ENCODE measurements at places on chromosomes 2 and 18.

DNA sequence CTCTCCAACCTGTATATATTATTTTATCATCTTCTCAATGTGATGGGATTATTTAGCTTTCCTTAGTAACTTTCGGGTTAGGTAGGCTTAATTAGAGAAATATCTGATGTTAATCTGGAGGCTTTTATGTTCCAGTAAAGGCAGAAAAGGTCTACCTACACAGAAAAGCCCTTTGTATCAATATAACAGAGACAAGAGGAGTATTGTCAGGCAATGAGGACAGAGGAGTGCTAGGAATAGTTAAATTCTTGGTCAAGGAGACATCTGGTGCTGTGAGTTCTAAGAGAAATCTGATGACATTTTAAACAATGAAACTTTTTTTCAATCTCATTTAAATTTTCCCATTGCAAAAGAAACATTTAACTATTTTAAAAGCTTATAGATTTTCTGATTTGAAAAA is 36.1 kb downstream of the DPP4 start:
- no peak for DNase-seq

DNA sequence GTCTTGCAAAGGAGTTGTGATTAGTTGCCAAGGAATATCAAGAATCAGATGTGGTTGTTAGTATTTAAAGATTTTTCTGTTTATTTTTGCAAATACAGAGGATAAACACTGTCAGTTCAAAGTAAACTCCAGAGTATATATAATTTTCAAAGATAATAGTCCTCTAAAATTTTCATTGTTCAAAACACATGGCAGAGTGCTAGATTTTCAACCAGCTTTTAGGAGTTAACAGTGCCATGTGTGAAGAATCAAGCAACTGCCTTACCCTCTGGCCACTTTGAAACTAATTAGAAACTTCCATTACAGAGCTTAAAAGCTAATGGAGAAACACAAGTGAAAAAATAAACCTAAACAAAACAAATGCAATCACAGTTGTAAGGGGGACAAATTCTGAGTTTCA is 1605.6 kb upstream of the ZEB2 start:
- no peak for DNase-seq

- no peak for DNase-seq
Measured at GRCh38 chr2:219173176-219173575, 3.3 kb upstream of the SLC23A3 start.

DNA sequence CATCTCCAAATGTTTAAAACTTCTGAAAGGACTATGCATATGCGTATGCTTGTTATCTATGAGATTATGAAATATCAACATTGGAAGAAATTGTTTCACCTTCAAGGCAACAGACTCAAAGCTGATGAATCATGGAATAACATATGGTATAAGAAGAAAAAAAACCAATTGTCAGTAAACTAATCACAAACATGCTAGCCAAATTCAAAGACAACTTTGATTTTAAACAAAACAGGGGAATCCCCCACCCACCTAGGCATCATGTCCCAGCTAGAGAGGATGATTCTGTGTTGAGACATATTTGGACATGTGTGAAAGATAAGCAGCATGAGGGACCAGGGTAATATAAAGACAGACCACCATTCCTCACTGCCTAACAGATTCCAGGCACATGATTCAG is 147.7 kb downstream of the WDPCP start:
- DNase-seq = no peak

DNA sequence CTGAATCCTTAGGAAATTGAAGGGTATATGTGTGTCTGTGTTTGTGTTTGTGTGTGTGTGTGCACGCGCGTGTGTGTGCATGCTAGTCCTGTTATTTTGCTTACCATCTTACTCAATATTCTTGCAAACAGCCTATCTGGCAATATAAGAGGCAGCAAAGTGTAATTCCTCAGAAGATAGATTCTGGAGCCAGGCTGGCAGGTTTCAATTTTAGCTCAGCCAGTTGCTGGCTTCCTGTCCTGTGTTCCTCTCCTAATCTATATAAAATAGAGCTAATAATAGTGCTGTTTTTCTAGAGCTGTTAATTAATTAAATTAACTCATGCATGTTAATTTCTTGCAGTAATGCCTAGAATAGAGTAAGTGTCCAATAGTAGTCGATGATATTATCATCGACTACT is 256.2 kb downstream of the PIK3C3 start:
- DNase-seq = no peak

- no peak for DNase-seq
Measured at GRCh38 chr2:240197462-240198139, 57.1 kb upstream of the OTOS start.

DNA sequence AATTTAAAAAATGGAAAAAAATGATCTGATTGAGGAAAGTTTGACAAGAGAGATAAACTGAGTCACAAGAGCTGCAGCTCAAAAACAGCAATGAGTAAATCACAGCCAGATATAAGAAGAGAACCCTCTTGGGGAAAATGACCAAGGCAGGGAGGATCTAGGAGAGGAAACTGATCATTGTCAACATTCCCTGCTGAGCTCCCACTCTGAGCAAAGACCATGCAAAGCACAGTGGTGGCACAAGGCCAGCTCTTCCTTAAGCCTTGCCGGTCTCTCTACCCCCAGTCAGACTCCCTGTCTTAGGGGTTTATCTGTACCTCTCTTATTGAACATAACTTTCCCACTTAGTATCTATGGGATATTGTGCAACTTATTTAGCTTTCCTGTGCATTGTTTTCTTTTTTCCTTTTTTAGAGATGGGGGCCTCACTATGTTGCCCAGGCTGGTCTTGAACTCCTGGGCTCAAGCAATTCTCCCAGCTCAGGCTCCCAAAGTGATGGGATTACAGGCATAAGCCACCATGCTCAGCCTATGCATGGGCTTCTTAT is 54.0 kb upstream of the PPP1CB start:
- DNase-seq = no peak

DNA sequence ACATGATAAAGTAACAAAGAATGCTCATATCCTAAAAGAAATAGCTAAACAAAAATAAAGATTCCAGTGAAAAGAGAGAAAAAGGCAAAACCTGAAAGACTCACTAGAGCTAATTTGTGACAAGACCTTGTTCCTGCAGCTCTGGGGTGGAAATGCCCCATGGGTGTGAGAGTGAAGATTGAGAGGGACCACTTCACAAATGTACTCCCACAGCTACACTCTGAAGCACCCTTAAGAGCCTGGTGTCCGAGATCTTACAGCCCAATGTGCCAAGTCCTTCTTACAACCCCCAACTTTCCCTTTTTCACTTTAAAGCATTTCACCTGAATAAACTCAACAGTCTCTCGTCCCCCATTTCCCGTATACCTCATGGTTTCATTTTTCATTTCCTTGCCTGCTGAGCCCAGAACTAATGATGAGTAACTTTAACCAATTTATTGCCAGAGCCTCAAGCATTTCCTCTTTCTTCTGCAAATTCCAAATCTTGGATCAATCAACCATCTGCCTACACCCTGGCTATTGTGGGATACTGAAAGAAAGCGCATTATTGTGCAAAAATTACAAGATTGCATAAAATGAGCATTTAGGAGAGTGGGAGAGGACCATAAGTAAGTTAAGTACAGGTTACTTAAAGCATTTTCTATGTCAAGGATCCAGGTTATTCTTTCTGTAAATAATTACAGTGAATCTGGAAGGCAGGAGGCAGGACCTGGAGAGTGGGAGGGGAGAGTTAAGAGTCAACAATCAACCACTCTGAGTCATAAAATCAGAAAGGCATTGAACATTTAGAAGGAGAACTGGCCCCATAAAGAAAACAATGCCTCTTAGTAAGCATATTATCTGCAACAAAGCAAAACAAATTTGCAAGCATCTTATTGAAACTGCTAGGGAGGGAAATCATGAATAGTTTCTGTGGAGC is 804.4 kb upstream of the CELF4 start:
- DNase-seq = no peak

DNA sequence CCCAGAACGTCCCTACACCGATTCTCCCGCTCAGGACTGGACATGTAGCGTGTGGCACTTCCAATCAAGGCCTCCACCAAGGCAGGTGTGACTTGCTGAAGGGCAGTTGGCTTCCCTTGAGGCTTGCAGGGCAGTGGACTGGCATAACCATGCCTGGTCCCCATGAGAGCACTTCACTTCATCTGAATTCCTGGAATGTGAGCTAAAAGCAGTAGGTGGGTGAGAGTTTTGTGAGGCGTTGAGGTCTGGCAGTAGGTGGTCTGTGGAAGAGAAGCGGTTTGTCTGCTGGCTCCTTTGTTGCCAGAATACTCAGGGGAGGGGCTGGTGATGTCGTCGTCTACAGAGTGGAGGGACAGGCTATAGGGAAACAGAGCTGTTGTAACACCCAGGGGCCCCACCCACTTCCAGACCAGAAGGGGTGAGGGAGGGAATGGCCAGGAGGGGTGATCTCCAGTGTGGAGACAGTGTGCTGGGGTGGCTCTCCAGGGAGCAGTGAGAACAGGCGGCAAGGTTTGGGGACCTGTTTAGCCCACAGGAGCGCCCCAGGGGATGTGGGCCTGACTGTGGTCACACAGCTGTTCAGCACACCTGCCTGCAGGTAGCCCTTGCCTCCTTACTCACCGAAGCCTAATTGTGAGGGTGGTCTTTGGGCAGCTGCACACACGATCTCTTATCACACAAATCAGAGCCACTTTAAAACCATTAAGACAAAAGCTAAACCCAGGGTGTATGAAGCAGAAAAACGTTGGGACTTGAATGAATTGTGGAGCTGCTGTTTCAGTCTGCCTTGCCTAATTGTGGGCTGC is 21.5 kb upstream of the ALKAL2 start:
- DNase-seq = no peak

GRCh38 chr2:43070676-43071502 is 155.5 kb downstream of the ZFP36L2 start:
- DNase-seq = no peak

- no peak for DNase-seq
Measured at GRCh38 chr18:52408800-52409302, 68.9 kb downstream of the DCC start.

DNA sequence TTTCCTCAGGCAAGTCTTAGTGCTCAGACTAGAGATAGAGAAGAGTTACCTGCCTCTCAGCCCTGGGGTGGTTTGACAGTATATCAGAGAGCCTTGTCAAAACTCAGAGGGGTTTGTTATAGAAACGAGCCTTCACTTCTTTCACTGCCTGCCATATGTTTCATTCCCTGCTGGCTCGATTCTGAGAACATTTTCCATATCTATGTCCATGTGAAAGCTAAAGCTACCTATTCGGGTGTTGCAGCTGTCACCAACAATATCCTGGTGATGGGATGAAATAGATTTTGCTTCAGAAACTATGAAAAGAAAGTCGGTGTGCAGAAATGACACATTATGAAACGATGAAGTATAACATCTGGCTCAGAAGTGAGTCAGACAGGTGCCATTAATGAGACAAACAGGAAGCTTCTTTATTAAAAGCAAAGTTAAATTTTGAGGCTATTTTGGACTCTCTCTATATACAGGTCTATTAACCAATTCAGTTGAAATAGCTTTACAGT is 56.1 kb upstream of the TANK start:
- DNase-seq = no peak

DNA sequence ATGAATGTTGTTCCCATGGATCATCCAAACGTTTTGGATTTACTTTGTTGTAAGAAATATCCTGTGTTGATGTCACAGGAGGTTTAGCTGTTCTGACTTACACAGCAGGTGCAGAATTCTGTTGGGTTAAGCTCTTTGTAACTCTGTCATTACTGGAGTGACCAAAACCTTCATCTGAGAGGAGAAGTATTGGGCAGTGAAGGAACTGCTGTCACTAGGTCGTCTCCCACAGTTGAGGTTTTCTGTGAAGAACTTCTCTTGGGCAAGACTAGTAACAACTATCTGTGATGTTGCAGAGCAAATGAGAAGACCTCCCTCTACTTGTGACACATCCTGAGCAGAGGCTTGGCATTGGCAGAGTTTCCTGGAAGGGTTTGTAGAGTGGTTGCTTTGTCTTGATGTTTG is 2.9 kb downstream of the SPTBN1 start:
- no peak for DNase-seq

DNA sequence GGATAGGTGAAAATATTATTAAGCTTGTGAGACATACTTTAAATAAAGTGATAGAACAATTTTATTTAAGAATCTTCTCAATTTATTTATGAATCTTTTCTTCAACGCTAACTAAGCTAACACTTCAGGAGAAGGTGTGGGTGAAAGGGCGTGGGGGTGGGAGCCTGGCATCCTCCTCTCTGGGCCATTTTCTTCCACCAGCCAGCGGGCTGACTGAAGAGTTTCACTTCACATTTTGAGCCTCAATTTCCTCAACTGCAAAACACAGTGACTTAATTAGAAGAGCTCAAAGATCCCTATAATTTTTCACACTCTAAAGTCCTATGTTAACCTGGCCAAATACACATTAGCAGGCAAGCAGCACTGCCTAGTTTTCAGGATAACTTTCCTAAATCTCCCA is 94.8 kb downstream of the FTCDNL1 start:
- DNase-seq = no peak

GRCh38 chr2:60735496-60736250 is 20.4 kb upstream of the PAPOLG start:
- DNase-seq = peak; percentile 7

- no peak for DNase-seq
Measured at GRCh38 chr2:145653553-145653952, 1133.6 kb upstream of the ZEB2 start.

- DNase-seq = no peak
Measured at GRCh38 chr18:55694291-55694690, 106.3 kb upstream of the TCF4 start.

DNA sequence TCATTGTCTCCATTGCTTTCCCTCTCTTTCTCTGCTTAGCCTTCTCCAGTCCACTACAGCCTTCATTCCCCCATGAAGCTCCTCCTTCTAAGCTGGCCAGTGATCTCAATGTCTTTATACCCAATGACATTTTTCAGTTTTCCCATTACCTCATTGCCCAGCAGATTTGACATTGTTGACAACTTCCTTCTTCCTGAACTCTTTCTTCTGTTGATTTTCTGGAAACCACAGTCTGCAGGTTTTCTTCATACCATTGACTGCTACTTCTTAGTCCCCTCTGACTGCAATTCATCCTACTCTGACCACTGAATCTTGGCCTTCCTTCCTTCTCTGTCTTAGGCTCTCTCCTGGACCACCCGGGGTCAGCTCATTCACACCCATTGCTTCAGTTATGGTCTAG is 22.9 kb upstream of the SPP2 start:
- DNase-seq = no peak

GRCh38 chr2:4140281-4140970 is 437.1 kb downstream of the DCDC2C start:
- no peak for DNase-seq

DNA sequence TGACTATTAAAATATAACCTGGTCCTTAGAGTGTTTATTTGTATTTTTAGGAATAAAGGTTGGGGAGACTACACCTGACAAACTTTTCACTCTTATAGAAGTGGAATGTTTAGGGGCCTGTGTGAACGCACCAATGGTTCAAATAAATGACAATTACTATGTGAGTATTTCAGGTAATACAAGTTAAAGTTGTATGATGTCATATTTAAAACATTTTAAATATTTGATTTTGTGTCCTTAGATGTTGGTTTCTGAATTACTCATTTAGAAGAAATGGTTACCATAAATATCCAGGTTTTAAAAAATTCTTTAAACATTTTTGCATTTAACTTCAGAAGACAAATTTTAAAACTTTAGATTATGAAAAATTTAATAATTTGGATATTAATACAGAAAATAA is 11.8 kb upstream of the ANKRD12 start:
- DNase-seq = no peak

- DNase-seq = no peak
Measured at GRCh38 chr2:23283-23682, 23.0 kb downstream of the FAM110C start.

All from activated CD8-positive, alpha-beta memory T cell treated with anti-CD3 and anti-CD28 coated beads for 1 hour (primary cell).